Left kidney (tissue), 8 donors: ENCODE measurements at places on chromosomes 16 and 17.
A peak's percentile ranks its signal among the peaks of the same experiment; 100 is the strongest.

DNA sequence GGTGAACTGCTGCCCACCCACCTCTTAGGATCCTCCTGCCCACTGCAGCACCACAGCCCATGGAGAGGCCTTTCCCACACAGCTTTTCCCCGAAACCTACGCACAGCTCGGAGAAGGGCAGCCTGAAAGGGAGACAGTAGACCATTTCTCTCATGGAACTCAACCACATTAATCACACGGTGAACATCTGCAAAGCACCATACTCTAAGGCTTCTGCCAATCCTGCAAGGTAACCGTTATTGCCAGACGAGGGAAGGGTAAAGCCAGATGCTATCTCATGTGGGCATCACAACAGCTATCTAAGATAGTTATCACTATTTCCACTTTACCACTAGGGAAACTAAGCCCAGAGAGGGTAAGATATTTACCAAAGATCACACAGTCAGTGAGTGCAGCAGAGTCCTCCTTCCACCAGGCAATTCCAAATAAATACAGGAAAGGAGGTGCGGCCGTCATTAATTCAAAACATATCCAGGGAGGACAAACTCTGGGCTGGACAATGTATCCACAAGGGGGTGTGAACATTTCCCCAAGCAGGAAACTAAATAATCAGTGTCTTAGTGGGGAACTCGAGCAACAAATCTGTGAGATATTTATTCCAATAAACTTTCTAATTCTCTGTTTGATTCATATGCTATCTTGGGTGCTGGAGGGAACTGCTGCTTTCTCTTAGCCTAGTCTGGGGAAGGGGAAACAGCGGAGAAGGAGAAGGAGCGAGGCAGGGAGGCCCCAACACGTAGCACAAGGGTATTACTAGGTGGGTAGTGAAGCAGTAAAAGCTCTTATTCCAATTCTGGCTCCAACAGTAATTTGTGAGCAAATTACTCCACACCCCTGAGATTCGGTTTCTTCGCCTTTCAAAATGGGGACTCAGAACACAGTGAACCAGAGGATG, 723 bp downstream of the TMEM186 start:
- no peak for DNase-seq

DNA sequence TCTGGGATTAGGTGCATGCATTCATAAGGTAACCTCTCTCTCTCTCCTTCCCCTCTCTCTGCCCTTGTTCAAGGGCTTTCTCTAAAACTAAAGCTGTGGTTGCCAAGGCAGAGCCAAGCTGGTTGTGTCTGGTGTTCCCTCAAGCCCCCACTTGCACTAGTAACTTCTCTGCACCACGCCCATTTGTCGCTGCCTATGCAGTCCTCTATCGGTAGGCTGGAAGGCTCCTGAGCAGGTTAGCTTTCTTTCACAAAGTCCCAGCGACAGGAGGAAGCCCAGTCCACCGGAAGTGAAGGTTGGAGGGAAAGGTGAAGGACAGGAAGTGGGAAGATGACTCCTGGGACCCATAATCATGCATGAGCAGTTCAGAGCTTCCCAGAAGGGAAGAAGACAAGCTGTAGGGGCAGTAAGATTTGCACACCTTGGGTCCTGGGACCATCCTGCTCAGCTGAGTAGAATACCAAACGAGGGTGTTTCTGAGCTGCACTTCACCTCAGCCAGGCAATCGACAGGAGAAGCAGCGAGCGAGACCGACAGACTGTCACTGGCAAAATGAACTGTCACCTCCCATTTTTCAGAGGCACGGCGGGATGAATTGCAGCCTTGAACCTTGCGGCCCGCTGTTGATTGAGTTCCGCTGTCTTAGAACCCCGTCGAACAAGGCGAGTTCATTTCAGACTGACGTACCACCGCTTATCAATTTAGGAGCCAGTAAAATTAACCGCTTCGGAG, 14.7 kb upstream of the SKAP1 start:
- DNase-seq, result no peak

GRCh38 chr16:85286066-85286831, 174.0 kb upstream of the CIBAR2 start:
- DNase-seq, result no peak

DNA sequence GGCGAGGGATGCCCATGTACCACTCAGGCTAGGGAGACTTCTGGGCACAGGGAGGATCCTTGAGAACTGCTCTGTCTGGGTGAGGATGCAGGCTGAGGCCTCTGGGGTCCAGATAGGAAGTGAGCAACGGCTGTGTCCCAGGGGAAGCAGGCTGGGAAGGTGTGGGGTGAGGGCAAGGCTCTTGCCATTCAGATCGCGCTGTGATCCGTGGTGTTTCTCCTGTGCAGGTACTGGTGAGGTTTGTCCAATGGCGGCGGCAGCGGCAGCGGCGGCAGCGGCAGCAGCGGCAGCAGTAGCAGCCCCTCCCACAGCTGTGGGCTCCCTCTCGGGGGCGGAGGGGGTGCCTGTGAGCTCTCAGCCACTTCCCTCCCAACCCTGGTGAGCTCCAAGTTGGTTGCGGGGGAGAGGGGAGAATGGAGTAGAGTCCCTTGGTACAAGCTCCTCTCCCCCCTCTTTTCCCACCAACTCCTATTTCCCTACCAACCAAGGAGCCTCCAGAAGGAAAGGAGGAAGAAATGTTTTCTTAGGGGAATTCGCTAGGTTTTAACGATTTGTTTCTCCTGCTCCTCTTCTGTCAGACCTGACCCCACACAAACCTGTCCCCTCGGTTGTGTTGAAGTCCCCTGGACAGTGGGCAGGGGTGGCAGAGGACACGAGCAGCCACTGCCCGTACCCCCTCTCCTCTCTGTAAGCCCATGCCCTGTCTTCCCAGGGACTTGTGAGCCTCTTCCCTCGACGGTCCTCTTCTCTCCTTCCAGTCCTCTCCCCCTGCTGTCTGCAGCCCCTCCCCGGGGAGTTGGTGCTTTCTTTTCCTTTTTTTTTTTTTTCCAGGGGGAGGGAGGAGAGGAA, 1.9 kb upstream of the PRRT2 start:
- no peak for DNase-seq

GRCh38 chr17:18246880-18247612, 11.5 kb downstream of the FLII start:
- DNase-seq, result no peak

GRCh38 chr16:54936979-54937670, 6.5 kb downstream of the IRX5 start:
- peak; percentile 73 for DNase-seq

DNA sequence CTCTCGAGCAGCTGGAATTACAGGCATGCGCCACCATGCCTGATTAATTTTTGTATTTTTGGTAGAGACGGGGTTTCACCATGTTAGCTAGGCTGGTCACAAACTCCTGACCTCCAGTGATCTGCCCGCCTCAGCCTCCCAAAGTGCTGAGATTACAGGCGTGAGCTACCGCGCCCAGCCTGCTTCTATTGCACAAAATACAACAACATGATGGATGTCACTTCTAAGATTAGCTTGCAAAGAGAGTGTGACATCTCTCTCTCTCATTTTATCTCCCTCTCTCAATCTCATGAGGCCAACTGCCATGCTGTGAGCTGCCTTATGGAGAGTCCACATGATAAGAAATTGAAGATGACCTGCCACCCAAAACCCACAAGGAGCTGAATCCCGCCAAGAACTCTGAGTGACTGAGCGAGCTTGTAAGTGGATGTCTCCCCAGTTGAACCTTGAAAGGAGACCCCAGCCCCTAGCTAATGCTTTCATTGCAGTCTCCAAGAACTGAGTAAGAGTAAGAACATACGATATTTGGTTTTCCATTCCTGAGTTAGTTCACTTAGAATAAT, 458.5 kb downstream of the RBFOX1 start:
- DNase-seq, result no peak

DNA sequence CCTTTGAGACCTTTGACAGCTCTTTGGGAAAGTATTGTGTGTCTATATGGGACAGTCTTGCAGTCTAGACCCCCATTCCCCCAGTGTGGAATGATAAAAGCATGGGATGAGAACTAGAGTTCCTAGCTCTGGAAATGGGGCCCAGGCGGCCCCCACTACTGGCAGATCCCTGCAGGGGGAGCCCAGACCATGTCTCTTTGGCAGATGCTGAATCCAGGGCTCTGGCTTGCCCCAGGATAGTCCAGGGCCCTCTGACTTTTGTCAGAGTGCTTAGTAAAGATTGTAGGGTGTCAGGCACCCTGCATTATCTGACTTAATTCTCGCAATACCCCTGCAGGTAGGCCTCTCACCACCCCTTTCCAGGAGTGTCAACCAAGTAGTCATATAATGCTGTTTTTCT, 8.3 kb downstream of the ALKBH5 start:
- no peak for DNase-seq

DNA sequence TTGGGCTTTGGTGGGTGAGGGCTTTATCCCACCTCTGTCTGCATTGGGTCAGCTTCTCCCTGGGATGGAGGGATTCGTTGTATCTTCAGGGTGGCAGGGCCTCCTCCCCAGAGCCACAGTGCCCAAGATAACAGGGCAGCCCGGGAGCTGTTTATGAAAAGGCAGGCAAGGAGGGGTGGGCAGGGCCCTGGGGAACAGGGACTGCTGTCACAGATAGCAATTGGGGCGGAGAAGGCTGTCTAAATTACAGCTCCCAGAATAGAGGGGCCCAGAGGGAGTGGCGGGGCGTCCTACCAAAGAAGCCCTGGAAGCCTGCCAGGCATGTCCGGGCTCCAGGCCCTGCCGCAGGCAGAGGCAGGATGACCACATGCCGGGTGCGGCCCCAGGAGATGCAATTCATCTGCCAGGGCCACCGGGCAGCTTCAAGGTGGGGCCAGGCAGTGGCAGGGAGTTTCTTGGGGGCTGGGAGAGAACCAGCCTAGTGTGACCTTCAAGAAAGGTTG, 18.8 kb upstream of the PHOSPHO1 start:
- no peak for DNase-seq

- DNase-seq, result no peak
These were observed 20.4 kb downstream of the NFE2L1 start for GRCh38 chr17:48068491-48068961.

DNA sequence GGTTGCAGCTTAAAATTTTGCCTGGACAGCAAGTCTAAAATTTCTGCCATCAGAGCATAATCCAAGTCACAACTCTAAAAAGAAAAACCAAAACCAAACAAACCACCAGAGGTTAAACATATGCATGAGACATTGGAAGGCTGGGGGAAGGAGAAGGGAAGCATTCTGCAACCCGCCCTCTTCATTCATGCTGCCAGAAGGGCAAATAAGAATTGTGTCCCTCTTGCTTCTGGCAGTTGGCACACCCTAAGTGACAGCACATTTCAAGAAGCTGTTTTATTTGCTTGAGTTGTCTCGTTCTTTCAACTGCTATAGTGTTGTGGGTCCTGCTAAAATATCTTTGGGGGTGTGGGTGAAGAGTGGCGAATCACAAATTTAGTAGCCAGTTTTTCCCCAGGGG, 99.6 kb downstream of the SKAP1 start:
- no peak for DNase-seq

- no peak for DNase-seq
These were observed 29.9 kb upstream of the TNS4 start for GRCh38 chr17:40531051-40531991.

- no peak for DNase-seq
These were observed 31.6 kb upstream of the SLC12A3 start for GRCh38 chr16:56833243-56833970.

DNA sequence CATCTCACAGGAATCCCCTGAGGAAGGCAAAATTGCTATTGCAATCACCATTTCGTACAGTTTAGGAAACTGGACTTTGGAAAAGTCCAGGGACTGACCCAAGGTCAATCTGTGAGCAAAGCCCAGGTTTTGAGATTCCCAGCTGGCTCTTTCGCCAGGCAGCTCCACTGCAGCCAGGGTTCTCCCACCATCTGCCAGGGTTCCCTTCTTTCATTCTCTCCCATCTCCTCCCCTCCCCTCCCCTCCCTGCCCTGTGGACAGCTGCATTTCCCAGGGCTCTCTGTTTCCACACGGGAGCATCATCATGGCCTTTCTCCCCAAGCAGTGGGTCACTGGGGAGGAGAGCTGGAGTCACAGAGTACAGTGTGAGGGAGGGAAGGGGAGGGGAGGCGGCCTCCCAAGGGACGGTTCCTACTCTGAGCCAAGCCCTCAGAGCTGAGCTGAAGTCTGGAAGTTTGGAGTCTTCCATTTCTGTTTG, 11.9 kb upstream of the GSDMA start:
- DNase-seq, result no peak

GRCh38 chr17:50199803-50200456, 1.5 kb downstream of the COL1A1 start:
- DNase-seq, result peak; percentile 94

DNA sequence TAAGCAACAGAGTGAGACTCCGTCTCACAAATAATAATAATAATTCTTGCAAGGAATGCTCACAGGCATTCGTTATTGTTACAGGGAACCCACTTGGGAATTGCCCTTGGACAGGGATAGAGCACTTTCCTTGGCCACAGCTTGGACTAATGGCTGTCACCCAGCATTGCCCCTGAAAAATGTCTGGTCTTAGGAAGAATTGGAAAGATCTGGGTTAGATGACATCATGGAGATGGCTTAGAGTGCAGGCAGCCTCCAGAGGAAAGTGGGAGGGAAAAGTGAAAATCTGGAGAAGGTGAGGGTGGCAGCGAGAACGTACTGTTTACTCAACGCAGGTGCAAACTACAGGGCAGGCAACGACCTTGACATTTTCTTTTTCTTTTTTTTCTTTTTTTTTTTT, 59.3 kb upstream of the MRTFB start:
- no peak for DNase-seq

DNA sequence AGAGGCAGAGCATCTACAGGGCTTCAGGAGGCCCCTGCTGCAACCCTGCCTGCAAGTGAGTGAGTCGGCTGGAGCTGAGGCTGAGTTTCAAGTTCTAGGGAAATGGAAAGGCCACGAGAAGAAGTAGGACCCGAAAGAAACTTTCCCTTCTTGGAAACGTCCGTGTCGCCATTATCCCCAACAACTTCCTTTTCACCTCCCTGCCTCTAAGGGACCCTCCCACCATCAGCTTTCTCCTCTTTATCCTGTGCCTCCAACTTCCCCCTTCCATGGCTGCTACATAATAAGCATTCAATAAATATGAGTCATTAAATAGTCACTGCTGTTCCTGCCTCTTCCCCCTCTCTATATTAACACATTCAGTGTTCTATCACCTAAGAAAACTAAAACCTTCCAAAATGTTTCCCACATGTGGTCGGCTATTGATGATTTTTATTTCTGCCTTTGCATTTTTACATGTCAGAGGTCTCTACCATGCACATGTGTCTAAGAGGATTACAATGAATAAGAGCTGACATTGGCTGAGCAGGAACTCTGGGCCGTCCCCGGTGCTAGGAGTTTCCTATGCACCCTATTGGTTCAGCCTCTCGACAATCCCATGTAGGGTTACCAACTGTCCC, 115.9 kb upstream of the TNRC6C start:
- no peak for DNase-seq

GRCh38 chr16:50810241-50810965, 68.5 kb downstream of the CYLD start:
- no peak for DNase-seq

GRCh38 chr16:17235147-17235815, 235.5 kb downstream of the XYLT1 start:
- DNase-seq, result no peak

- DNase-seq, result no peak
These were observed 8.2 kb downstream of the CRAMP1 start for GRCh38 chr16:1620391-1620790.

GRCh38 chr16:83762141-83762991, 45.4 kb upstream of the HSBP1 start:
- DNase-seq, result no peak

- no peak for DNase-seq
These were observed 26.0 kb downstream of the NECAB2 start for GRCh38 chr16:83994087-83994486.
